ENCODE measurements at places on chromosomes 3 and 15.

- DNase-seq = no peak
- no peaks in the 10 kb centered on the region for H3K27me3 ChIP-seq
- no peak overlapping the region for H3K27ac ChIP-seq
- H3K4me1 ChIP-seq = peaks cover 5% of the 10 kb centered on the region
- no peaks in the 10 kb centered on the region for H3K36me3 ChIP-seq
These were observed 3.8 kb upstream of the SLCO3A1 start for GRCh38 chr15:91849749-91850161.

GRCh38 chr3:157078131-157078810 lies 81.7 kb downstream of the CCNL1 start:
- no peaks in the 10 kb centered on the region for H3K36me3 ChIP-seq
- no peak overlapping the region for H3K4me3 ChIP-seq
- H3K4me1 ChIP-seq = peaks cover 4% of the 10 kb centered on the region

DNA sequence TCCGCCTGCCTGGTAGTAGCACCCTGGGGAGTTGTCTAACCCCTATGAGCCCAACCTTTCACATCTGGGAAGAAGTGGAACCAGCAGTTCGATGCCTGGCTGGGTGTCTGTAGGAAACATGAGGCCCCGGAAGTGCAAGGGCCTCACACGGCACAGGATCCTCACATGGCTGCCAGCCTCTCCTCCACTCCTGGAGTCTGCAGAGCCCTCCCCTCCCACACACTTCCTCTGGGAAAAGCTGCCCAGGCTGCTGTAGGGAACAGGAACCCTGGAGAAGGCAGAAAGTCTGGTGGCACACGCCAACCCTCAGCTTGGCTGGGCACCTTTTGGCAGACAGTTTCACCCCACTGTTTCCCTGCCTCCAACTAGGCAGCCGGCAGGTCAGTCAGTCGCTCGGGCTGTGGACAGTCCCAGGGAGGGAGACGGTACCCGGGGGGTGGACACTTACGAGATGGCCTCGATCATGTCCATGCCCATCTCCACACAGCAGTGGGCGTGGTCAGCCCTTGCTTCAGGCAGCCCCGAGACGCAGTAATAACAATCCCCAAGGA lies 118.4 kb downstream of the ADCY5 start:
- no peak overlapping the region for H3K4me3 ChIP-seq
- no peaks in the 10 kb centered on the region for H3K36me3 ChIP-seq
- H3K27me3 ChIP-seq = no peaks in the 10 kb centered on the region
- peak overlapping the region; percentile 37 for H3K27ac ChIP-seq
- DNase-seq = no peak

DNA sequence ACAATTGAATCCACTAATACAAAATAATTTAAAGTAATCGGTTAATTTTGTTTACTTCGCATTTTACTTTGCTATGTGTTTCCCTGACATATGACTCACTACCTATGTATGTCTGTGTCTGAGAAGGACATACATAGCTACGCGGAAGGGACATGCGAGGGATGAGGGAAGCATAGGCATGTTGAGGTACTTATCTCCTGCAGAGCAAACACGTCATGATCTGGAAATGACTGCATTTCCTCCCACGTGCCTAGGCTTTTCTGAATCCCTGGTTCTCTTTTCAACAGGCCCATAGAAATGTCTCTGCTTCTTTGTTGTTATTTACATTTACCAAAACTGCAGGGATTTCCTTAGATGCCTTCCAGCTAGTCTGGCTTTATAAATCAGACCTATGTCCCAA lies 27.5 kb downstream of the ALCAM start:
- peaks cover 9% of the 10 kb centered on the region for H3K4me1 ChIP-seq
- no peak overlapping the region for H3K4me3 ChIP-seq
- no peaks in the 10 kb centered on the region for H3K36me3 ChIP-seq
- H3K27ac ChIP-seq = no peak overlapping the region
- H3K27me3 ChIP-seq = no peaks in the 10 kb centered on the region

DNA sequence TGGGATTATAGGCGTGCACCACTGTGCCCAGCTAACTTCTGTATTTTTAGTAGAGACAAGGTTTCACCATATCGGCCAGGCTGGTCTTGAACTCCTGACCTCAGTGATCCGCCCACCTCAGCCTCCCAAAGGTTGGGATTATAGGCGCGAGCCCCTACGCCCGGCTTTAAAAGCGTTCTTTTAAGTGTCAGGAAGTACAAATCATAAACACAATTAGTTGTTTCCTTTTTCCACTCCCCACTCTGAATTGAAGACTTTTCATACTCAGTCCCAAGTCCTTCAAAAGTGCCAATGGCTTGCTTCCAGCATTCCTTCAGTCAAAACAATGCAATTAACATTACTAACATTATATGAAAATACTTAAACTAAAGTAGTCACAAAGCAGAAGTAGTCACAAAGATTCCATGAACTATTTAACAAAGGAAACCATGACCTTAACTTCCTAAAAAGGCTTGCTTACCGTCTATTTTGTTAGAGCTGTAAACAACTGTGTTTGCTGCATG lies 8.1 kb downstream of the WDR82 start:
- H3K4me3 ChIP-seq = no peak overlapping the region
- H3K4me1 ChIP-seq = peaks cover 14% of the 10 kb centered on the region
- H3K27ac ChIP-seq = no peak overlapping the region
- peaks cover 34% of the 10 kb centered on the region for H3K36me3 ChIP-seq
- no peak for DNase-seq
- H3K27me3 ChIP-seq = no peaks in the 10 kb centered on the region

GRCh38 chr3:15983232-15983631 lies 185.5 kb upstream of the ANKRD28 start:
- no peaks in the 10 kb centered on the region for H3K36me3 ChIP-seq
- H3K4me3 ChIP-seq = no peak overlapping the region
- H3K4me1 ChIP-seq = no peaks in the 10 kb centered on the region
- no peak overlapping the region for H3K27ac ChIP-seq

DNA sequence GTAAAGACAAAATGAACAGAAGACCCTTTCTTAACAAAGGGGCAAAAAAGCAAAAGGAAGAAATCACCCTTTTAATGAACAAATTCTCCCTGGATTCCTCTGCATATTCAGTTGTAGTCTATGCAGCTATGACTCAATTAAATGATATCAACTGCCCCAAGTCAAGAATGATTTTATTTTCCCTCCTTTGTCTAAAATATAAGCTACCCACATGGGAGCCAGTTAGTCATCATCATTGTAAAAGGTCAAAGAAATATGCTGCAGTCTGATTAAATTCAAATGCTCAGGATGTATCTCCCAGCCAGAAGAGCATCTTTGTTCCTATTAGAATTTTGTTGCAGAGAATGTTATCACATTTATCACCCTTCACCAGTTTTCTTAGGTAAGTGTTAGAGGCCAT lies 84.0 kb downstream of the SST start:
- H3K4me1 ChIP-seq = no peaks in the 10 kb centered on the region
- DNase-seq = no peak
- no peaks in the 10 kb centered on the region for H3K27me3 ChIP-seq
- H3K36me3 ChIP-seq = no peaks in the 10 kb centered on the region
- H3K27ac ChIP-seq = no peak overlapping the region

- H3K4me1 ChIP-seq = no peaks in the 10 kb centered on the region
- H3K36me3 ChIP-seq = no peaks in the 10 kb centered on the region
- no peaks in the 10 kb centered on the region for H3K27me3 ChIP-seq
- no peak overlapping the region for H3K4me3 ChIP-seq
- no peak overlapping the region for H3K27ac ChIP-seq
These were observed 6.3 kb upstream of the RARB start for GRCh38 chr3:25421747-25422146.

DNA sequence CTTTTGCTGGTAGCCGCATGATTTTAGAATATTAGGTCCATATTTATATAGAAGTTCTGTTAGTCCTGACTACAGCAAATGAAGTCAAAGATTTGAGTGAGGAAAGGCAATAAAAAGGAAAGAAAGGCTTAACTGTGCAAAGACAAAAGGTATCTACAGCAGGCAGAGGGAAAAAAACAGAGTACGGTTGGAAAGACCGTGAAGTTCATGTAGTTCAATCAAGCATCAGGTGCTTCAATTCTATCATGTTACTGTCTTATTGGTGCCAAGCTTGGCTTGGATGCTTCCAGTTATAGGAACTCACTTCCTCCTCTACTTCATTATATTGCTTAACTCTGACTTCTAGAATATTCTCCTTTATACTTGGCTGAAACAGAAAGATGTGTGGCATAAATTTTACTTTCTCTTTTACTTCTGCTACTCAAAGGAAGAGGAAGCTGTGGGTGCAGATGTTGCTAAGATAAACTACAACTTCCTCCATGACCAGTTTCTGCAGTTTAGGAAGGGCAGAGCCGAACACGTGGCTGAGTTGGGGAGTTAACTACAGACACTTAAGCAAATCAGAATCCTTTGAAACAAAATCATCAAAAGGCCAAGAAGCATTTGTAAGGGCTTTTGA lies 72.6 kb upstream of the ZBED2 start:
- H3K27me3 ChIP-seq = no peaks in the 10 kb centered on the region
- no peak for DNase-seq
- H3K27ac ChIP-seq = no peak overlapping the region
- H3K4me1 ChIP-seq = no peaks in the 10 kb centered on the region

DNA sequence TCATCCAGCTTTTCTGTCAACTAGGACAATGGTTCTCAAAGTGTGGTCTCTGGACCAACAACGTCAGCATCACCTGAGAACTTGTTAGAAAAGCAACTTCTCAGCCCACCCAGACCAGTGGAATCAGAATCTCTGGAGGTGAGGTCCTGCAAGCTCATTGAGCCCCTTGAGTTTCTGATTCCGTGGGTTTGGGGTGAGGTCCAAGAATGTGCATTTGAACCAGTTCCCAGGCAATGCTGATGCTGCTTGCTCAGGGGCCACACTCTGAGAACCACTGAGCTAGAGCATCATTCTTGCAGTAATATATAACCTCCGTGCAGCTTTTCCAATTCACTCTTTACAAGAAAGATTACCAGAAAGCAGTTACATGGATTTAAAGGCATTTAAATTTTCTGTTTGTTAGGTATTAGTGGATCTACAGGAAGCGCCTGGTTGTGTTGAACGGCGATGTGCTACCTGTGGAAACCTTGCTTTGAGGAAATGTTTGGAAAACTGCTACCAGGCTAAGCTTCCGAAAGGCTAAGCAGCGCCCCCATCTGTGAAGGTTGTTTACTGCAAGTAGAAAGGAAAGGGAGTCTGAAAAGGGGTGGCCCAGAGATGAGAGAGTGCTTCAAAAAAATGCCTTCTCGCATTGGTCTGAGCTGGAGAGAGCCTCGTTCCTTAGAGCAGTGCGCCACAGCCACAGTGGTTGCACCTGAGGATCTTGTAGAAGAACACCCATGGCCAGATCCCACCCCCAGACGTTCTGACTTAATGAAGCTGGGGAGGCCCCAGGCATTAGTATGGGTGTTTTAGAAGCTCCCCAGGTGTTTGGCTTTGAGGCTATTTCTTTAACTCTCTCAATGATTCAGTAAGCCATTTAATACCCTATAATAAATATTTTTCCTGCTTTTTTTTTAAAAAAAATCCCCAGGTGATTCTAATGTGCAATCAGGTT lies 50.0 kb downstream of the RLBP1 start:
- H3K27me3 ChIP-seq = no peaks in the 10 kb centered on the region
- H3K4me3 ChIP-seq = no peak overlapping the region
- peak; percentile 49 for DNase-seq
- peaks cover 14% of the 10 kb centered on the region for H3K4me1 ChIP-seq
- peaks cover 23% of the 10 kb centered on the region for H3K36me3 ChIP-seq

DNA sequence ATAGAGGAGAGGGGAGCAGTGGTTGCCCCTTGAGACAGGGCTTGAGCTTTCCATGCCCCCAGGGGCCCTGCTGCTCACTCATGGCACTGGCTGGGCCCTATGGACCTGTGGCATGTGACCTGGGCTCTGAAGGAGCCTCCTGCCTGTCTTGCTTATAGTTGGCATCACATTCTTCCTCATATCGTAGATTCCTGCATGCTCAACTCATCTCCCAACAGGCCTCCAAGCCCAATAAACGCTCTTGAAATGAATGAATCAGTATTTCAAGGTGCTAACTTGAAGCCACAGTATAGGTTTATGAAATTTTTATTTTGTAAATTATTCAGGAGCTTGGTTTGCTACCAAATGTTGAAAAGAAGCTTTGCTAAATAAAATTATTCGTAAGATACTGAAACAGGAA lies 93.3 kb upstream of the SLC7A14 start:
- DNase-seq = no peak
- no peak overlapping the region for H3K4me3 ChIP-seq
- no peaks in the 10 kb centered on the region for H3K36me3 ChIP-seq
- H3K27ac ChIP-seq = no peak overlapping the region

DNA sequence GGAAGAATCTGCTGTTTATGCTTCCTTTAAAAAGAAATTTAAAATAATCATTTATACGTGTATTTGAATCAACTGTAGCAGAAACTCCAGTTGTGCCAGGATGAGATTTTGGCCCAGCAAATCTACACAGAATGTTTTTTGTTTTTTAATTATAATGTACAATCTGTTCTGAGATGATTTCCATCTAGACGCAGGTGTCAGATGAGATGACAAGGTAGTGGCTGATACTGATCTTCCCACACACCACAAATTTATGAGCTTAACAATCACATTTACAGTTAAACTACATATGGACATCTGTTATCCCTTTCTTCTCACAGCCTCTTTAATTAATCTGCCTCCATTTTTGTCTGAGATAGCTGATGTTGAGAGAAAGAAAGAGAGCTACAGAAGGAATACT lies 23.6 kb downstream of the DCLK3 start:
- H3K27ac ChIP-seq = no peak overlapping the region
- no peaks in the 10 kb centered on the region for H3K4me1 ChIP-seq
- DNase-seq = no peak
- no peaks in the 10 kb centered on the region for H3K36me3 ChIP-seq

- H3K27me3 ChIP-seq = no peaks in the 10 kb centered on the region
- no peak overlapping the region for H3K27ac ChIP-seq
- H3K4me3 ChIP-seq = no peak overlapping the region
- no peaks in the 10 kb centered on the region for H3K36me3 ChIP-seq
- no peak for DNase-seq
- H3K4me1 ChIP-seq = no peaks in the 10 kb centered on the region
These were observed 60.7 kb downstream of the AGTR1 start for GRCh38 chr3:148758303-148758884.

GRCh38 chr15:39498629-39499028 lies 82.2 kb upstream of the THBS1 start:
- H3K27me3 ChIP-seq = no peaks in the 10 kb centered on the region
- no peak overlapping the region for H3K27ac ChIP-seq
- H3K4me3 ChIP-seq = no peak overlapping the region
- no peaks in the 10 kb centered on the region for H3K4me1 ChIP-seq
- no peak for DNase-seq

DNA sequence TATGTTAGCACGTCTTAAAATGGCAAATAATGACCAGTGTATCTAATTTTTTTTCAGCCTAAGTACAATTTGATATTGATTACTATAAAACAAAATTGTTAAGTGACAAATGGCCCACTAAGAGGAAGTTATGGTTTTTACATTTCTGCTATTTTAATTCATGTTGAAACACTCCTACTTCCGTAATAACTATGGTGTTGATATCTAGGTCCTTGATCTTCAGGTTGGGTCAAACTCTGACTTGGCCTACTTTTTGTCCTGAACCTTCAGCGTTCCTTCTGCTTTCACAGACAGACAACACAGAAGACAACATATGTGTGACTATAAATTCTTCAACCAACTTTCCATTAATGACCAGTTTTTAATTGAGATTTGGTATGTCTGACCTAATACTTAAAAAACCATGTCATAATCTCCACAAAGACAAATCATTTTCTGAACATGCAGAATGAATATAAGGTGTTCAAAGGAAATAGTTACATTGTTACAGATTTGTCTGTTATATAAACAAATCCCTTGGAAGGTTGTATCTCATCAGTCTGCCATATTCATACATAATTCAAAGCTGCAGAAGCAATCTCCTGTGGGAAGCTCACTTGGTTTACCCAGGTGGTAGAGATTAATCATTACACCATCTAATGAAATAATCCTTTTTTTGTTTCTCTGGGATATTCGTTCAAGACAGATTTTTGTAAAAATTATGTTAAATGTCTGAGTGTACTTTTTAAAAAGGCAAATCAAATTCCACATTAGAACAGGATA lies 92.1 kb upstream of the TSPAN3 start:
- H3K36me3 ChIP-seq = no peaks in the 10 kb centered on the region
- no peak overlapping the region for H3K4me3 ChIP-seq
- H3K27me3 ChIP-seq = no peaks in the 10 kb centered on the region
- peaks cover 19% of the 10 kb centered on the region for H3K4me1 ChIP-seq
- peak overlapping the region; percentile 75 for H3K27ac ChIP-seq
